ENCODE measurements at places on chromosomes 5 and 9.

DNA sequence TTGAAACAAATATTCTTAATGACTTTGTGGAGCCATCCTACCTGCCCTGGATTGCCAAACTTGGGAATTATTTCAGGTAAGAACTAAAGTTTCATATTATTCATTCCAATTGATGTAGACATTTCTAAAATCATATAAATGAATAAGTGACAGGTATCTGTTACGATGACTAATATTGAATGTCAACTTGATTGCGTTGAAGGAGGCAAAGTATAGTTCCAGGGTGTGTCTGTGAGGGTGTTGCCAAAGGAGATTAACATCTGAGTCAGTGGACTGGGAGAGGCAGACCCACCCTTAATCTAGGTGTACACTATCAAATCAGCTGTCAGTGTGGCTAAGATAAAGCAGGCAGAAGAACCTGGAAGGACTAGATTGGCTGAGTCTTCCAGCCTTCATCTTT is 1688.4 kb upstream of the CDH9 start:
- no peak for DNase-seq

- peak; percentile 25 for DNase-seq
These were observed at the start of gene SIL1 for GRCh38 chr5:139197710-139198669. Gene SIL1, minus strand, starts transcription at chr5:139198368. Its CDS starts 70,525 bp downstream, at chr5:139127843.

- DNase-seq = no peak
These were observed 35.2 kb downstream of the PCDHAC2 start for GRCh38 chr5:141001446-141001843.

DNA sequence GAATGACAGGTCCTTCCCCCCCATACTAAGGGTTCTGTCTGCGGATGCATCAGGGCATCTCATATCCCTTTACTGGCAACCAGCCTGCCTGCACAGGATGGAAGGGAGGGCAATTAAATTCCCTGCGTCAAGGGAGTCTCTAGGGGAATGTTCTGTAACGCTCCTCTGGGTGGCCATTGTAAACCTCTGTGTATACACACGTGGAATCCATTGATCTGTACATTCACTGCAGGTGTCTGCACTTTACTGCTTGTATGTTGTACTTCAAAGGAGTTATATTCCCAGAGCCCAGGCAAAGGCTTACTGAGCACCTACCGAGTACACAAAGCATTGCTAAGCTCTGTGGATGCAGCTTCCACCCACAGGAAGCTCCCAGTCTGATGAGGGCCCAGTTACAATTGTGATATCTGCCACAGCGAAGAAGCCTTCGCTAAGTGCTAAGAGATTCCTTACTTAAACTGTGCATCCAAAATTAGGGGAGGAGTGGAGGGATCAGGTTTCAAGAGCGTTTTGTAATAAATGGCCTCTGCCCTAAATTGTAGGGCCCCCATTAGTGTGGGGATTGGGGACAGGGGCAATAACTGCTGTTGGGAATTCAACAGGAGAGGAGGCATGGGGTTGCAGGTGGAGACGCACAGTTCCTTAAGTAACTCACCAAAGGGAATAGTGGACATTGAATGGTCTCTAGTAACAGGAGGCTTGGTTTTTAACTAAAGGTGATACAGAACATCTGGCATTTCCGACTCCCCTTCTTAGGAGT is 1.5 kb upstream of the RETREG1 start:
- no peak for DNase-seq

DNA sequence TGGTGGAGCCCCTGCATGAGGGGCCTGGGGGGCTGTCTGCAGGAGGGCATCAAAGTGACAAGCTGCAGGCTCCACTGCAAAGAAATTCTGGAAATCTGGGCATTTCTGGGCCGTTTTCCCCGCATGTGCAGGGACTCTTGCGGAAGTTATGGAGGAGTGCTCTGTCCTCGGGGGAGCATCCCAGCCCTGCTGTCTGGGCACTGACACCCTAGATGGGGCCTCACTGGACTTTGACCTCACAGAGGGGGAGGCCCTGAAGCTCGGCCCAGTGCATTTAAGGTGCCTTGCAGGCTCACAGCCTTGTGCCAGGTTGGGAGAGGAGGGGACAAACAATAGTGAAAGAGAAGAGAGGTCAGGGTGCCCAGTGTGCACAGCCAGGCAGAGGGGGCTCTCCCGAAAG is 35.4 kb downstream of the LHX3 start:
- DNase-seq = no peak

Data from glomerular endothelial cell (primary cell).